ENCODE measurements at places on chromosomes 7 and 10. TPM values are rescaled to one million over a fixed set of nuclear protein-coding genes. Genes with fewer than 3 reads are reported as not detected.

Gene LRRD1
- not detected for total RNA-seq

Gene AKAP9
- 88.1 TPM for total RNA-seq

GRCh38 chr10:78904196-78904595 is 164.6 kb upstream of the ZMIZ1 start:
- no peak overlapping the region for H3K27ac ChIP-seq
- H3K27me3 ChIP-seq = no peaks in the 10 kb centered on the region
- peak; percentile 9 for DNase-seq
- no peaks in the 10 kb centered on the region for H3K36me3 ChIP-seq
- no peak overlapping the region for H3K4me3 ChIP-seq

DNA sequence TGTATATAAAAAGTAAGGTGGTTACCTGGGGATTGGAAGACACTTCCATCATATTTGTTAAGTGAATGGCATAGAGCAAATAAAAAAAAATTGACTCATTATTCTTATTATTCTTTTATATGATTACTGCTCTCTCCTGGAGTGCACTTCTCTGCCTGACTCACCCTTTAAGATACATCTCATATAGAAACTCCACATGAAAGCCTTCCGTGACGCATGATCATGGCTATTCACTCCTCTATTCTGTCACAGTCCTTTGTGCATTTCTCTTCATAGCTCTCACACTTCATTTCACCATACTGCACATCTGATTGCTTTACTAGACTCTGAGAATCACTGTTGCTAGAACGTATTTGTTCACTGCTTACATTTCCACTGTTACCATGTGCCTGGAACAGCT is 597.3 kb downstream of the CNTNAP2 start:
- H3K36me3 ChIP-seq = no peaks in the 10 kb centered on the region
- H3K27ac ChIP-seq = no peak overlapping the region
- DNase-seq = no peak
- no peaks in the 10 kb centered on the region for H3K4me1 ChIP-seq
- no peaks in the 10 kb centered on the region for H3K27me3 ChIP-seq

DNA sequence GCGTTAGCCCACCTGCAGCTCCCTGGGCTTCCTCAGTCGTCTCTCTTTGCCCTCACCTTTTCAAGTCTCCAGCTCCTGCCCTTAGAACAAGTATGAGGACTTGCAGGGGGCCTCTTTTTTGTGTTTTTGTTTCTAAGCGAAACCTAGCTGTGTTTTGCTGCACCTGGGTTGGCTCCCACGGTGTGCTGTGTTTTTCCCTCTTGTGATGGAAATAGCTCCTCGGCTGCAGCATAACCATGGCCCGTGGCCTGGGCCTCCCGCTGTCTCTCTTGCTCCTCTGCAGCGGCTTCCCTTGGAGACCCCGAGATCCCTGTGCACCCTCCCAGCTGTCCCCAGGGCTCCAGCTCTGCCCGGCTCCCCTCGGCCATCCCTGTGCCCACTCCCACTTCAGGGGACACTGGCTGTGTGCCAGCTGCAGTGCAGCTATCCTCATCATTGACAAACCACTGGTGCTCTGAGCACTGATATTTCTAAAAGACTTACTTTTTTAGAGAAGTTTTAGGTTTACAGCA is 75.6 kb upstream of the TCERG1L start:
- no peaks in the 10 kb centered on the region for H3K27me3 ChIP-seq
- no peak for DNase-seq
- H3K36me3 ChIP-seq = no peaks in the 10 kb centered on the region
- no peaks in the 10 kb centered on the region for H3K4me1 ChIP-seq

DNA sequence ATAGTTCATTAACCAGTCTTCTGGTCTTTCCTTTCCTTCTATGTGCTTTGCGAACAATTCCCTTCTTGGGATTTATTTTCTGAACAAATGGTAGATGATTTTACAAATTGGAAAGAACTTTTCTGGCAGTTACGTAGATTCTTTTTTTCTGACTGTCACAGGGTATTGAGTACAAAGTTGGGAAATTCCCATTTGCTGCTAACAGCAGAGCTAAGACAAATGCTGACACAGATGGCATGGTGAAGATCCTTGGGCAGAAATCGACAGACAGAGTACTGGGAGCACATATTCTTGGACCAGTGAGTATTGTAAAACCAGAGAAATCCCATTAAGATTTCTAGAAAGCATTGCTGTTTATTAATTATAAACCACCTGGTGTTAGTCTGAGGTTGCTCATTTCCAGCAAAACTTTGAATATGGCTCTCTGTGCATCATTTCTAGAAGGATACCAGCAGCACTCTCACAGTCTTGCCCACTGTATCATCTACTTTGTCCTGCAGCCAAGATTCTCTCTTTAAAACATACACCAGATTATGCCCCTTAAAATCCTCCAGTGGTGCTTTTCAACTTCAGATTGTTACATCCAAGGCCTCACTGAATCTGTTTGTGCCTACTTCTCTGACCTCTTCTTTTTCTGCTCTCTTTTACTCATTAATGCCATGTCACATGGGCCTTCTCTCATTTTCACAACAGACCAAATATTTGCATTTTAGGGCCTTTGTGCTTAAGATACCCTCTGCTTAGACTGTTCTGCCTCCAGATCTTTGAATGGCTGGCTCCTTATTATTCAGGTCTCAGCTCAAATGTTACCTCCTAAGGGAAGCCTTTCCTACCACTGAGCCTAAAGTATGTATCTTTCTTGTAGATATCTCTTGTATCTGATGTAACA is 27.0 kb downstream of the DLD start:
- H3K36me3 ChIP-seq = no peaks in the 10 kb centered on the region
- no peak for DNase-seq
- H3K4me1 ChIP-seq = no peaks in the 10 kb centered on the region
- H3K27me3 ChIP-seq = no peaks in the 10 kb centered on the region

- no peaks in the 10 kb centered on the region for H3K4me1 ChIP-seq
These were observed 4.3 kb downstream of the ELFN1 start for GRCh38 chr7:1674161-1675035.

GRCh38 chr10:6755781-6756460 is 175.8 kb upstream of the PRKCQ start:
- no peak overlapping the region for H3K4me3 ChIP-seq
- H3K27me3 ChIP-seq = no peaks in the 10 kb centered on the region
- no peaks in the 10 kb centered on the region for H3K4me1 ChIP-seq
- peak overlapping the region; percentile 12 for H3K27ac ChIP-seq

DNA sequence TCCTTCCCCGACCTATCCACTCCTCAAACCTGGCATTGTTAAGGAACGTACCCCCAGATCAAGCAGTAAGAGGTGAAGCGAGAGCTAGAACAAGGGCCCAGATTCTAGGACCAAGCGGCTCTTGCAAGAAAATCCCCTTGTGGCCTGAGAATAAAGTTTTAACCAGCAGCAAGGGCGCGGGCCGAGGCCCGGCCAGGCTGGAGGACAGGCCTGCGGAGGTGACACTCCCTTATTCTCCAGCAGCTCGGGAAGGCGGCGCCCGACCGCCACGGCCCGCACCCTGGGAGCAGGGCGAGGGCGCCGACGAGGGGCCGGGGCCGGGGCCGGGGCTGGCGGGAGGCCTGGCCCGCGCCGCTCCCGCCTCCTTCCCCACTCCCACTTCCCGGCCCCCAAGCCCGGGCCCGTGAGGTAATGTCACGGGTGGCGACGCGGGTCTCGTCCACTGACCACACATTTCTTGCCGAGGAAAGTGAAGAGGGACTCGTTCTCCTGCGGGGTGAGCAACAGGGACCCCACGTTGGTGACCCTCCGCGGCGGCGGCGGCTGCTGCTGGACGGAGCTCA is 551 bp downstream of the WASL start:
- no peaks in the 10 kb centered on the region for H3K4me1 ChIP-seq
- peak overlapping the region; percentile 90 for H3K4me3 ChIP-seq
- no peaks in the 10 kb centered on the region for H3K27me3 ChIP-seq

GRCh38 chr10:131226446-131227162 is 84.9 kb downstream of the TCERG1L start:
- H3K4me1 ChIP-seq = no peaks in the 10 kb centered on the region
- no peak overlapping the region for H3K27ac ChIP-seq
- H3K36me3 ChIP-seq = no peaks in the 10 kb centered on the region
- no peaks in the 10 kb centered on the region for H3K27me3 ChIP-seq
- no peak overlapping the region for H3K4me3 ChIP-seq

- H3K4me1 ChIP-seq = no peaks in the 10 kb centered on the region
- no peaks in the 10 kb centered on the region for H3K36me3 ChIP-seq
- DNase-seq = no peak
- no peak overlapping the region for H3K27ac ChIP-seq
These were observed 278.1 kb upstream of the NRP1 start for GRCh38 chr10:33612551-33612950.

GRCh38 chr7:105133358-105133757 is 119.4 kb downstream of the KMT2E start:
- no peak overlapping the region for H3K27ac ChIP-seq
- H3K4me1 ChIP-seq = no peaks in the 10 kb centered on the region
- H3K36me3 ChIP-seq = no peaks in the 10 kb centered on the region
- no peak overlapping the region for H3K4me3 ChIP-seq
- no peaks in the 10 kb centered on the region for H3K27me3 ChIP-seq

Data from uterus (tissue), 4 donors.